Fibroblast of mammary gland (primary cell): ENCODE measurements at places on chromosomes 13 and 19.
A peak's percentile ranks its signal among the peaks of the same experiment; 100 is the strongest.

GRCh38 chr19:12821761-12822160 is 12.6 kb downstream of the RTBDN start:
- DNase-seq, result peak; percentile 43

DNA sequence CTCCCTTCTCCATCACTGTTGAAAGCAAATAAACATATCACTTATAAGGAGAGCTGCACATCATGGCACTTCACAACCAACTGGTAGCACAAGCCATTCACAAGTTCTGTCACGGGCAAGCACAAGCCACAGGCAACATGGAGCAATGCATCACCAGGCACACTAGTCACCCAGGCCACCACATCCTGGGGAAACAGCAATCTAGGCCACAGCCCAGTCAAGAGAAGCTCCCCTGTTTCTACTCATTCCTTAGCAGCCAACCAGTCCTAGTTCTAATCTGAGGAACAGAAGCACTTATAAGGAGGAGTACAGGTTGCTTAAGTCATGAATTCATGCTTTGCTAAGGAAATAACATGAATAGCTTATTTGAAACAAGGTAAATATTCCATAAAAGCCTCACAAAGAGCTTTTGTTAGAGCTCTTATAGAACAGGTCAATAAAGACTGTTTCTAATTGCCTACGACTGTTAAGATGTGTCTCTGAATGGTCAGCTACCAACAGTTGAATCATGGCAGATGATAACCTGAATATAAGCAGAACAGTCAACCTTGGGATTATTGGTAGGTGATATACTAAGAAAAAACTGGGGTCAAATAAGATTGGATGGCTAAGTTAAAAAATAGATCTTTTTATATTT is 169.0 kb downstream of the TBC1D4 start:
- DNase-seq, result no peak

- DNase-seq, result no peak
Measured at GRCh38 chr13:71597150-71597549, 269.9 kb downstream of the DACH1 start.

DNA sequence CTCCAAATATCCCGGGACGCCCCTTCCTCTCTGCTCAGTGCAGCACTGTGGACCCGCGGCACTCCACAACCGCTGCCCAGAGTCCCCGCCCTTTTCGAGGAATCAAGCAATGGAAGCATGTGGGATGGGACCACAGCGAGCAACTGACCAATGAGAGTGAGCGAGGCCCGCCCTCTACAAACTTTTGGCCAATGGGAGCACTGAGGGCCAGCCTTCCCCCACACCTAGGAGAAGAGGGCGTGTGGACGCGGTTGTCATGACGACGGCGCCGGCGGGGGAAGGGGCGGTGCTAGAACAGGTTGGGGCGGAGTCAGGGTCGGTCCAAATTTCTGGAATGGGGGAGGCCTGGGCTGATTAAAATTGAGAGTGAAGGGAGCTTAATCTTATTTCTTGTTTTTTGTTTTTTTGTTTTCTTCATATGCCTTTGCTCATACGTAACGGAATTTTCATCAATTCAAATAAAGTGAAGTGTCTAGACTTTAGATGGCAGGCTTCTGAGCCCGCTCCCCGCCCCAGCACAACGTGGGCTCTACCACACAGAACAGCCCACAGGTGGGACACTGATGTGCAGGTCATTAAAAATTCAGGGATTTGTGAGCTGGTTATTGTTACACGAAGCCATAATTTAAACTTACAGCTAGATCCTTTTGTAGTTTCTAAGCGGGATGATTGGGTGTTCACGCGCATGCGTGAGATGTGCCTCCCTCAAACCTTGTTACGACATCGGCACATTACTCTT is at the start of gene DNAAF3:
TSS of gene DNAAF3 (minus strand) at position 84 of the 739 bp plus-strand sequence. CDS start 200 bp downstream, outside the sequence.
- DNase-seq, result peak; percentile 96

GRCh38 chr19:13012690-13013608 is 17.7 kb downstream of the NFIX start:
- DNase-seq, result peak; percentile 85

- no peak for DNase-seq
Measured at GRCh38 chr13:28423010-28423409, 71.9 kb downstream of the FLT1 start.

DNA sequence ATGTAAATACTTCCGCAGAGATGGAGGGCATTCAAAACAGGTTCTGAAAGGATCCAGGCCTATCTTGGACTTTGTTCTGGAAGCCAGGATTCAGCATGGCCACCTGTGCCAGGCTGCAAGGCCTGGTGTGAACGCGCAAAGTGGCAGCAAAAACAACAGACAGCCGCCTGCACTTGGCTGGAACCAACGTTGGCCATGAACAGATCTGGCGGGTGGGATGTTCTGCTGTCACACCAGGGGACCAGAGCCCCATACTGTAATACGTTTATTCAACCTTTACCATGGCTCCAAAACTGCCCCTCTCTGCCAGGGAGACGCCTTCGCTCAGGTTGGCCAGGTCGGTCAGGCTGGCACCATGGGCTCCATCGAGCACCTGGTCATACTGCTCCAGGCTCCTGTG is 69.7 kb downstream of the EPS15L1 start:
- DNase-seq, result no peak

- no peak for DNase-seq
Measured at GRCh38 chr13:71773531-71773930, 93.5 kb downstream of the DACH1 start.

GRCh38 chr19:10420444-10421239 is at the start of gene PDE4A:
PDE4A (plus strand) TSS chr19:10420538; CDS start chr19:10420765, 227 bp downstream.
- no peak for DNase-seq

DNA sequence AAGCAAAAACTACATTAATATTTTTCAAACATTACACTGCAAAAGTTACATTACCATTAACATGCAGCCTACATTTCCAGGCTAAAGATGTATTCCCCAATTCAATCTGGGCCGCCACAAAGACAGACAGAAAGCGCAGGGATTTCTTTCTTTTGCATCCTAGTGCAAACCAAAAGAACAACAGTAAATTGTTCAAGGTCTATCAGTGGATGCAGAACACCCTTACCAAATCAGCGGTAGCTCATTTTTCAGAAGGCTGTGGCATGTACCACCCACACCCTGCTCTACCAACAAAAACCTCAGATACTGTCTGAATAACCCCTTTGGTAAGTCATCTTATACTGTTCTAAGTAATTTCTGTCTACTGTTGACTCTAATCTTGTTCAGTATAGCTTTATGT is 3.6 kb downstream of the TPT1 start:
- no peak for DNase-seq

GRCh38 chr13:51689663-51689996 is 105.4 kb downstream of the WDFY2 start:
- no peak for DNase-seq

- no peak for DNase-seq
Measured at GRCh38 chr19:51365965-51366388, at the start of gene ETFB. ETFB (minus strand) TSS chr19:51366388; CDS start chr19:51366326, 62 bp downstream.

- no peak for DNase-seq
Measured at GRCh38 chr13:37026771-37027170, 26.2 kb downstream of the EXOSC8 start.

DNA sequence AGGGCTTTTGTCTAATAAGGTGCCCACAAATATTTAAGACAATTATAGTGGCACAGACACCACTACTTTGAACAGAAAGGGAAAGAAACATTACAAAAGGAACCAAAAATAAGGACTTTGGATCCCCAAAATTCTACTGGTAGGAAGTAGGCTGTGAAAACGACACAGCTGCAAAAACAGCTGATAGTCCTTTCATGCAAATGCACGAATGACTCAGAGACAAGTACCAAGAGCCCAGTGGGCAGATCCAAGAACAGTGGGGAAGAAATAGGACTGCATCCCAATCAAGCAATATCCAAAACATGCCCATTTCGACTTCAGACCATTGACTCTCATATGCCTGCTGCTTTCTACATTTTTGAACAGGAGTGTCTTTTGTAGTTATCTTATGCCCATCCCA is 269.4 kb upstream of the NBEA start:
- DNase-seq, result no peak

DNA sequence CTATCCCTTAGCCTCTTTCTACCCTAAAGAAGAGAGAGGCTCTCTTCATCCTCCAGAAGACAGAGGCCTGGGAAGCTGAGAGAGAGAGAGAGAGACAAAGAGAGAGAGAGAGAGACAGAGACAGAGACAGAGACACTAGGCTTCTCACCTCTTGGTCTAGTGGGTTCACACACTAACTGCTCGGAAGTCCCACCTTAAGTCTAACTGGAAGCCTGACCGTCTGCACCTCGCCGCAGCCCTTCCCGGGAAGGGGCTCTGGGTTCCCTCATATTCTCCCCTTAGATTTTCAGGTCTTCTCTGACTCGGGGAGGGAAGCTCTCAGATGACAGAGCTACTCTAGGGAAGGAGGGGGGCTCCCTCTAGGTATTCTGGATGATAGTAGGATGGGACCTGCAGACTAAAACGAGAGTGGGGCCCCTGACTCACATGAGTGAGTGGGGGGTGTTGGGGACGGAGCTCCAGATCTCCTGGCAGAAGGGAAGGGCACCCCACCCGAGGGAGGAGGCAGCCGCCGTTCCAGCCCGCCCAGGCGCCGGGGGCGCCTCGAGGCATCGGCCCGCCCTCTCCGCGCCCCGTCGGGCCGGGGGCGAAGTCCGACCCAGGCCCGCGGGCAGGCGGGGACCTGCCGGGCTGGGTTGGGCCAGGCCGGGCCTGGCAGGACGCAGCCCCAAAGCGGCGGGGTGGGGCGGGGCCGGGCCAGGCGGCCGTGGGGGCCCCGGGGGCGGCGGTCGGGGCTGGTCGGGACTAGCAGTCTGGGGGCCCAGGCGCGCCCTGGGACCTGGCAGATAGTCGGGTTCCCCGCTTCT is 2.0 kb upstream of the JUNB start:
- no peak for DNase-seq

- DNase-seq, result no peak
Measured at GRCh38 chr13:99913167-99913566, 58.4 kb downstream of the ZIC5 start.

DNA sequence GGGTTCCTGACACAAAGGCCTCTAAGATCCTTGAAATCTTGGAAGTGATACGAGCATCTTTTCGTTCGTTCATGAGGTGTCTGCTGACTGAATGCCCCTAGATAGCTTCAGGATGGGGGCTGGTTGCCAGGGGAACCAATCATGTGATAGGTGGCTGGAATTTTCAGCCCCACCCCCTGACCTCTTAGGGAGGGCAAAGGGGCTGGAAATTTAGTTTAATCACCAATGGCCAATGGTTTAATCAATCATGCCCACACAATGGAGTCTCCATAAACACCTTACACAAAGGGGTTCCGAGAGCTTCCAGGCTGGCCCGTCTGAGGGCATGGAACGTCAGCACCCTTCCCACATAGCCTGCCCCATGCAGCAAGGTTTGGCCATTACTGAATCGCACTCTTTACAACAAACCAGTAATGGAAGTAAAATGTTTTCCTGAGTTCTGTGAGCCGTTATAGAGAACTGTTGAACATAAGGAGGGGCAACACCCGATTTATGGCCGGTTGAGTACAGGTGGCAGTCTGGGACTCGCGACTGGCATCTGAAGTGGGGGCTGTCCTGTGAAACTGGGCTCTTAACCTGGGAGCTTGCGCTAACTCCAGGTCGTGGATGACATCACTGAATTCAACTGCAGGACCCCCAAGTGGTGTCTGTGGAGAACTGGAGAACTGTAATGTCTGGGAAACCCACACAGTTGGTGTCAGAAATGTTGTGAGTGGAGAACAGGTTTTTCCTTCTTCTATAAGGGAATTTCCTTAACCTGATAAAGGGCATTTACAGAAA is 25.6 kb downstream of the MLLT1 start:
- DNase-seq, result no peak

- no peak for DNase-seq
Measured at GRCh38 chr19:13066226-13066625, 36.4 kb downstream of the LYL1 start.

- no peak for DNase-seq
Measured at GRCh38 chr13:110466266-110466915, 95.1 kb downstream of the RAB20 start.

- peak; percentile 71 for DNase-seq
Measured at GRCh38 chr19:10424011-10424637, 3.8 kb downstream of the PDE4A start.

- peak; percentile 28 for DNase-seq
Measured at GRCh38 chr13:110812121-110812868, 98.8 kb downstream of the ING1 start.

- peak; percentile 72 for DNase-seq
Measured at GRCh38 chr19:3161453-3161852, 17.1 kb upstream of the S1PR4 start.

GRCh38 chr19:13100841-13101589 is 1.6 kb downstream of the LYL1 start:
- no peak for DNase-seq

GRCh38 chr19:35853038-35853756 is 893 bp upstream of the NPHS1 start:
- no peak for DNase-seq

DNA sequence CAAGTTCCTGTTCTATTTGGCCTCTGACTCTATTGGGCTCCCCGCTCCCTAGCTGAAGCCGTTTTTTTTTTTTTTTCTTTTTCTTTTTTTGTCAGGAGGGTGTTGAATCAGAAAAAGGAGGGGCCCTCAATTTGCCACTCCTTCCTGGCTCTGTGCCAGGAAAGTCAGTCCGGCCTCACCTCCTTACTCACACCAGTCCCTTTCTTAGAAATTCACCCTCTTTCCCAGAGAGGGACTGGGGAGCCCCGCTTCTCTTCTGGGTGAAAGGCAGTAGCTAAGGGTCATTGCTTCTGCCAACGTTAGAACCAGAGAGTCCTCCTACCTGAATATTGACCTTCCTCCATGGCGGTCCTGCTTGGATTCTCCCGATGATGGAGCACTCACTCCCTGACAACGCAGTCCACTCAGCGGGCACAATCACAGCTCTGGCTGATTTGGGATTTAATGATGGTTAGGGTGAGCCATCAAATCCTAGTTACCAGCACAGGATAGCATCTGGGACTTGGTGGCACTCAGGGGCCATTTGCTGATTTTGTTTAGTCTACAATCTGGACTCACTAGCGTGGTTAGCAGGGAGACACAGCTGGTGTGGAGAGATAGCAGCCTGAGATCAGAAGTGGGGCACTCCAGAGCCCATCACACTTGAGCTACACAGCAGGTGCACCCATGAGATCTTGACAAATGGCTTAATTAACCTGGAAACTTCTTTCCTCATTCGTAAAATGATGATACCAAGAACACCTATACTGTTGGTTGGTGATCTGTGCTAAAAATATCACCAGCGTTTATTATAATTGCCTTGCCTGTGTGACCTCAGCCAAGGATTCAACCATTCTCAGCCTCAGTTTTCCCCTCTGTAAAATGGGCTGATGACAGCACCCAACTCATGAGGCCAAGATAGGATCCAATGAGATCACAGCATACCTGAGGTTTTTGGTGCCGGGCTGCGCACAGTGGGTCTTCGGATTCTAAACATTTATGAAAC is 2.2 kb downstream of the FCER2 start:
- peak; percentile 29 for DNase-seq
